ENCODE measurements at places on chromosomes 4 and X.

- peak; percentile 26 for DNase-seq
These were observed 59.2 kb upstream of the ZC4H2 start for GRCh38 chrX:65035446-65035770.

- no peak for DNase-seq
These were observed 361 bp downstream of the TMEM128 start for GRCh38 chr4:4247696-4248028.

DNA sequence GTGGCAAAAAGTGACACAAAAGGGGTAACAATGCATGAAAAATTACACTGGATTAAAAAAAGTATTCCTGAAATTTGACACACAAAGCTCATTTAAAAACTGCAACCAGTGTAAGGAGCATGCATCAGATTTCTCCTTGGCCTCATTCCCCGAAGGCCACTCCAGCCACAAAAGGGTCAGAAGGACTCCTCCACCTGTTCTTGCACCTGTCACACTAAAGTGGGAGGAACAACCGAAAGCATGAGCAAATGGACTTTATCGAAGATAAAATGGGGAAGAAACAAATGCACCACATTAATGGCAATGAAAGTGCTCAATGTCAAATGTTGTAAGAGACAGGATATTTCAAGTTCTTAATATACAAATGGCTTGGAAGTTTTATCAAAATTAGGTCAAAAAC is 88.2 kb downstream of the ADGRA3 start:
- no peak for DNase-seq

DNA sequence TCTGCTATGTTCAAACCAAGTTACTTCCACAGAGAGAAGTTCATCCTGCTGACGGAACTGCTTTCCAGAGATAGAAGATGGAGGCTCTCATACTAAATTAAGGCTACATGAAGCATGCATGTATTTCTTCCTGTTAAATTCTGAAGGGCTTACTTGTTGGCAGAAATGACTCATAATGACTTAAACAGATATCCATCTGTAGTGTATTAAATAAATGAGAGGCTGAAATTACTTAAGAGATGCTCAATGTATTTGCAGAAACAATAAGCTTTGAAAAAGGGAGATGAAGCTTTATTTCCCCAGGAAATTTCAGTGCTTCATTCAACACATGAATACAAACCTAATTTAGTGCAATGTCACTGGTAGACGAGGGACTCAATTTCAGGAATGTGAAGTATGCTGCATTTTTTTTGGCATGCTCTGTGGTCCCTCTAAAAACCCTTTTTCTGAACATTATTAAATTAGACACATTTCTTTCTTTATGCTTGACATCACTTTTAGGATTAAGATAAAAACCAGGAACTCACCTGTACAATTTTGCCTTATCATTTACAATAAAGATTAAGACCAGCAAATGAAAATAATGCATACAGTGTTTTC is 759.1 kb upstream of the POU3F4 start:
- no peak for DNase-seq

- DNase-seq = no peak
These were observed 31.3 kb downstream of the FABP2 start for GRCh38 chr4:119290598-119290997.

DNA sequence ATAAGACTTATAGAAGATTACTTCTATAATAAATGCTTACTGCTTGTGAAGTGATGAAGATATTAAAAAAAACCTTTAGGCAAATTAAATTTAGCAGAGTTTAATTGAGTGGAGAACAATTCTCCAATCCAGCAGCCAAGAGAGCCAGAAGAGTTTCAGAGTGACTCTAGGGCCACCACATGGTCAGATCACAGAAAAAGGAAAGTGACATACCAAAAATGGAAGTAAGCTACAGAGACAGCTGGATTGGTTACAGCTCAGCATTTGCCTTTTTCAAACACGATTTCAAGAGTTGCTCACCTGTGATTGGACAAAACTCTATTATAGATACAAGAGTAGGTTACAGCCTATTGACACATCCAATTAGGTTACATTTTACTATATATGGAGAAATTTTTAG is 79.0 kb upstream of the TRAM1L1 start:
- no peak for DNase-seq

- DNase-seq = no peak
These were observed at the start of gene PNMA5 for GRCh38 chrX:152993933-152994332. PNMA5 (minus strand) TSS chrX:152994116; CDS start chrX:152991598, 2,518 bp downstream.

DNA sequence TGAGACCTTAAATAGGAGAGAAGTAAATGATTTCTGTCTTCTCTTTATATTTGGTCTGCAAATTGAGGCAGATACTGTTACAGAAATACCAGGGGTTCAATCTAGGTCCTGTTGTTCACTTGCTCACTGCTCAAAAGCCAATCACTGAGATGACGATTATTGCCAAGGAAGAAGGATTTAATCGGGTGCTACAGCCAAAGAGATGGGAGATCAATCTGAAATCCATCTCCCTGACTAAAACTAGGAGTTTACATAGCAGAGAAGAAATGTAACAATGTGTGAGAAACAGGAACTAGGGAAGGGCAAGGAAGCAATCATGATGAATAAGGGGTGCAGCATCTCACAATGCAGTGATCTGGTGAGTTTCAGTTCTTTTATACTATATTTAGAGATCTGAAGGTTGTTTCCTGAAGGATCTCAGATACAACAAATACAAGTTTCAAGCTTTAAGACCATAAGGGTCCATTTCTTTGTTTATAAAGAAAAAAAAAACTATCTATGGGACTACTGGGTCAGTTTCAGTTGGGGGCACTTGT is 117.9 kb upstream of the FAM9B start:
- DNase-seq = no peak

- DNase-seq = no peak
These were observed 137.7 kb upstream of the ADAMTS3 start for GRCh38 chr4:72706684-72707083.

DNA sequence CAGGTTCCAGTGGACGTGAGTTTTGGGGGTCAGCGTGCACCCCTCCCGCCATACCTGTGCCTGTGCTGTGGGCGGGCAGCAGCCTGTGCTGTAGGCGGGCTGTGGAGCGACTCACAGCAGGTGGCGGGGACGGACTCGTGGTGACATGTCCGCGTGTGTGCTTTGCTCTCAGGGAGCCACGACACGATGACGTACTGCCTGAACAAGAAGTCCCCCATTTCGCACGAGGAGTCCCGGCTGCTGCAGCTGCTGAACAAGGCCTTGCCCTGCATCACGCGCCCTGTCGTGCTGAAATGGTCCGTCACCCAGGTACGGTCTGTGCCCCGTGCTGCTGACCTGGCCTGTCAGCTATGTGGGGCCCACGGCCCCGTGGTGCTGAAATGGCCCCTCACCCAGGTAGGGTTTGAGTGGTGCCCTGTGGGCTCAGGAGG is 7.4 kb downstream of the PLCXD1 start:
- no peak for DNase-seq

GRCh38 chr4:130449741-130450140 is 1353.8 kb downstream of the C4orf33 start:
- DNase-seq = no peak

- DNase-seq = no peak
These were observed 7.0 kb downstream of the RPL36A start for GRCh38 chrX:101397779-101398178.

GRCh38 chr4:154503598-154503997 is 12.0 kb upstream of the DCHS2 start:
- no peak for DNase-seq

DNA sequence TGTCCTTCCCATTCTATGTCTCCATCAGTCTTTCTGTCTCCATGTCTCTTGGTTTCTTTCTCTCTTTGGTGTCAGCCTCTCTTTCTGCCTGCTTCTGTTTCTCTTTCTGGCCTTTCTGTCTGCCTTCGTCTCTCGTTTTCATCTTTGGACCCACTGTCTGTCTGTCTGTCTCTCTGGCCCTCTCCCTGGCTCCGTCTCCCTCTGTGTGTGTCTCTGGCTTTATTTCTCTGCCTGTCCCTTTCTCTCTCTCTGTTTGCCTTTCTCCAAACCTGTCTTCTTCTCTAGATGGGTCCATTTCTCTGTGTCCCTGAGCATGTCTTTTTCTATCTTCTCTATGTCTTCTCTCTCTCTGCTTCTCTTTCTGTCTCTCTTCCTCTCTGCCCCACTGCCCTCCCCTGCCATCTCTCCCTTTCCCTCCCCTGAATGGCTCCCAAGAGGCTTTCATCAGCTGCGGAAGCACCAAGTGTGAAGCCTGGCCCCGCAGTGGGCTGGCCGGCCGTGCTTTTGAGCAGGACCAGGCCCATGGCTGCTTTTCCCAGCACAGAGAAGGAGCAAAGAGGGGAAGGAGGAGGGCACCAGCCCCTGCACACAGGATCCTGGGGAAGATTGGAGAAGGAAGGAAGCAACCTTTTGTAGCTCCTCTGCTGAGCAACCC is 57.4 kb downstream of the PJA1 start:
- no peak for DNase-seq

DNA sequence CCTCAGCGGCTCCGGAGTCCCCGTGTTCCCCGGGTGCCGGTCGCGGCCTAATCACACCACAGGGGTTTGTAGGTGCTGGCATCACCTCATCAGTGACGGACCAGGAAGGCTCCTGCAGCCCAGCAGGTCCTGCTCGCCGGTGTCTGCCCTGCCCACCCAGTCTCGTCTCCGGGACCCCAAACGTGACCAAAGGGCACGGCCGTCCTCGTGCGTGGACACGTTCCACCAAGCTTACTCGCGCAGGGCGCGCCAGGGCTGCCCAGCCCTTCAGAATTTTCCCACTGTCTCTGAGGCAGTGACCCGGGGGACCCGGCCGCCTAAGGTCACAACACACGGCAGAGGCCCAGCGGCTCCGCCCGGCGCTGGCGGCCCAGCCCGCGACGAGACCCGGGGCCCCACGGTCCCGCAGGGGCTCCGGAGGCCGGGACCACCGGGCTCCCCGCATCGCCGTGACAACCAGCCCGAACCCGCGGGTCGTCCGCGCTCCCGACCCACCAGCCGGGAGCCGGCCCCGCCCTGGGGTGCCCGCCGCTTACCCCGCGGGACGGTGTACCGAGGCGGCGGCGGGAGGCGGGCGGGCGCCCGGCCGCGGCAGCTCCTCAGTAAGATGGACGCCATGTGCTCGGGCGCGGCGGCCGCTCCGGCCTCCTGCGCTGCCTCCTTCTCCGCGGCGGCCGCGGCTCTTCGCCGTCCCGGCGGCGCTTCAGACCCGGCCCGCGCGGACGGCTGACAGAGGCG is 454 bp downstream of the LETM1 start:
- DNase-seq = no peak

DNA sequence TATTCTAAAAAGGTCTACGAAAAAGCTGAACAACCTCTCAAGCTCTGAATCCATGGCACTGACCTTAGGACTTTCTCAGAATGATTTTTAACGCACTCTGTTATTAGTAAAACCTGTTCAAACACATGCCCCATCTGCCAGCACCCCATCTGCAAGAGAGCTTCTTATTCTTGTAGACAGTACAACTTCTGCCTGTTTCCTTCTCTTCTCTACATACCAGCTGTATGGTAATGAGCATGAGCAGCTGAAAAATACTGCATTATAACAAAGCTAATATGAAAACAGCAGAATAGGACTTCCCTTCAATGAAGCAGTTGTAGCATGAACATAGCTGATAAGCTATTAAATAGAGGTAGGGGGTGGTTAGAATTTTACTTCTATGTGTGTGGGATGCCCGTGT is 167.9 kb downstream of the FBXW7 start:
- DNase-seq = no peak

DNA sequence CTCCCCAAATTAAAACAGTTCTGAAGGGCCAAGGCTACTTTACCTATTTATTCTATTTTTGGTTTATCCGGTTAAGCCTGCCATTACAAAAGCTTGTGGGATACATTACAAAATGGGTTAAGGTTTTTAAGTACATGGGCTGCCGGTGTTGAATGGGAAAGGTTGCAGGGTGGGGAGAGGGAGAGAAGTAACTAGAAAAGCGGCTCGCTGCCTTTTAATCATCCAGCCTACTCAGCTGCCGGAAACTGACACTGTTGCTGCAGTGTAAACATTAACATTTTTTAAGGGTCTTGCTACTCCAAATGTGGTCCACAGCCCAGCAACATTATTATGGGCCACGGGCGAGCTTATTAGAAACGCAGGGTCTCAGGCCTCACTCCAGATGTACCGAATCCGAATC is 1.5 kb upstream of the IL1RAPL1 start:
- DNase-seq = no peak

DNA sequence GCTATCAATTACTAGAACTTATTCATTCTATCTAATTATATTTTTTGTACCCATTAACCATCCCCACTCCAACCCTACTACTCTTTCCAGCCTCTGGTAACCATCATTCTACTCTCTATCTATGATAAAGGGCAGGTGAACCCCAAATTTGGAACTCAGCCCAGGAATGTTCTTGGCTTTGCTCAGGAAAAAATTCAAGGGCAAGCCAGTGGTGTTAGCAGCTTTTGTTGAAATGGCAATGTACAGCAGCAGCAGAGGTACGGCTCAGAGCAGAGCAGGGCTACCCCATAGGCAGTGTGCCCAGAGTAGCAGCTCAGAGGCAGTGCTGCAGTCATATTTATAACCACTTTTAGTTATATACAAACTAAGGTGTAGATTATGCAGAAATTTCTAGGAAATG is 138.2 kb downstream of the RNF150 start:
- no peak for DNase-seq

DNA sequence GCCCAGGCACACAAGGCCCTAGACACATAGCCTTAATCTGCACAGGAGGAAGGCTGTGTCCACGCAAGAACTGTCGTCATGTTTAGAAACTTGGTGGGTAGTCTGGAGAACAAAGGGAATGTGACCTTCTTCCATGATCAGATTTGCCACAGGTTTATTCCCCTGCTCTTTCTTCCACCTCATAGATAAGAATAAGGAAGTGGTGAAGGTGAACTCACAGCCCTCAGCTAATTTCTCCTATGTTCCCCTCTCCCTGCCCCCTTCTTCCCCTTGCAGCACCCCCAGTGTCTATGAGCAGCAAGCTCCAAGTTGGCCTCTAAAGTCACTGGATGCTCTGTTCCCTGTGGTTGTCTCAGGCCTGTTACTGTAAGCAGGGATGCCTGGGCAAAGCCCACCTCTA is 39.8 kb upstream of the LAS1L start:
- no peak for DNase-seq

DNA sequence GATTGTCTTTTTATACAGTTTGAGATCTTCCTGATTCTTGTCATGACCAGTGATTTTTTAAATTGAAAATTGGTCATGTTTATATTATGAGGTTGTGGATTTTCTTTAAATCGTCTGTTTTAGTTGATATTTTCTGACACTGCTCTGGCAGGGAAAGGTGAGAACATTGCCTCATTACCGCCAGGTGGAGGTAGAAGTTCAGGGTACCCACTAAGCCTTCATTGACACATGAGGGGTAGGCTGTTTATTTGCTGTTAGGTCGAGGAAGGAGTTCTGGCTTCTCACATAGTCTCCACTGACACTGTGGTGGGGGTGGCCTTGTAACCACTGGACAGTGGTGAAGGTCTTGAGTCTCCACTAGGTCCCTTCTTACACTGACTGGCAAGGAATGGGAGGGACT is 117.6 kb upstream of the GPR101 start:
- DNase-seq = no peak

GRCh38 chrX:2498781-2499302 is 1.9 kb downstream of the DHRSX start:
- DNase-seq = no peak

- DNase-seq = no peak
These were observed 23.0 kb upstream of the NFKB1 start for GRCh38 chr4:102478186-102478585.

- no peak for DNase-seq
These were observed 24.2 kb upstream of the UBA6 start for GRCh38 chr4:67725132-67725531.
